Stimulated activated CD8-positive, alpha-beta memory T cell treated with anti-CD3 and anti-CD28 coated beads, Interleukin-4, amount 100 ng/mL, for 4 hours (primary cell): ENCODE measurements at places on chromosomes 13 and 19.
A peak's percentile ranks its signal among the peaks of the same experiment; 100 is the strongest.

DNA sequence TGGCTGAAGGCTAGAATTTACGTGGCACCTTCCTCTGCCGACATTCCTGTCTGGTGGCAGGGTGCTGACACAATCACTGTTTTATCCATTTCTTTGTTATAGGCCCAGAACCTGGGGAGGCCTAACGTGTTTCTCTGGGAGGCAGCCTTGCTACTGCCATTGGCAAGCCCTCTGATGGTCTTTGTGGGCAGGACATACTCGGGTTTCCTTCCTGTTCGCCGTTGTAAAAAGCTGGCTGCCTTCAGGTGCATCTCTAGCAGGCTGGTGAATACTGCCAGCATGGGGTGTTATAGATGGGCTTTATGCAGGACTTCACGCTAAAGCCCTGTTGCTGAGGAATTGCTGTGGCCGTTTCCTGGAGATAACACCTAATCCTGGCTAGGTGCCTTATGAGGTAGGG, 28.1 kb downstream of the B3GLCT start:
- DNase-seq = no peak

- no peak for DNase-seq
Measured at GRCh38 chr19:13972368-13973155, 20.3 kb downstream of the DCAF15 start.

- no peak for DNase-seq
Measured at GRCh38 chr19:2976609-2977000, 759 bp upstream of the TLE6 start.

- no peak for DNase-seq
Measured at GRCh38 chr19:35860818-35861639, 4.3 kb downstream of the KIRREL2 start.

DNA sequence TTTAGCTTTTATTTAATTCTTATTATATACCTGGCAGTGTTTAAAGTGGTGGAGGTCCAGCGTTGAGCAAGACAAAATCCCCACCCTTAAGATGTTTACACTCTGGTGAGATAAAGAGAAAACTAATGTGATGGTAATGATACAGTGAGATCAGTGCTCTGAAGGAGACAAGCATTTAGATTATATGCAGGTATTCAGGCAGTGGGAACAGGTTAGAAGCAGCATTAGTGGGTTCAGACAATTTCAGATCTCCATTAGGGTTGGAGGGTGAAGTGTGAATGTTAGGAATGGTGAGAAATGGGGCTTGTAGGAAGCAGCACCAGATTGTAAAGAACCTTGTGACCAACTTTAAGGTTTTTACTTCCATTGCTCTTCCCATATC, 39.0 kb downstream of the PIBF1 start:
- DNase-seq = no peak

DNA sequence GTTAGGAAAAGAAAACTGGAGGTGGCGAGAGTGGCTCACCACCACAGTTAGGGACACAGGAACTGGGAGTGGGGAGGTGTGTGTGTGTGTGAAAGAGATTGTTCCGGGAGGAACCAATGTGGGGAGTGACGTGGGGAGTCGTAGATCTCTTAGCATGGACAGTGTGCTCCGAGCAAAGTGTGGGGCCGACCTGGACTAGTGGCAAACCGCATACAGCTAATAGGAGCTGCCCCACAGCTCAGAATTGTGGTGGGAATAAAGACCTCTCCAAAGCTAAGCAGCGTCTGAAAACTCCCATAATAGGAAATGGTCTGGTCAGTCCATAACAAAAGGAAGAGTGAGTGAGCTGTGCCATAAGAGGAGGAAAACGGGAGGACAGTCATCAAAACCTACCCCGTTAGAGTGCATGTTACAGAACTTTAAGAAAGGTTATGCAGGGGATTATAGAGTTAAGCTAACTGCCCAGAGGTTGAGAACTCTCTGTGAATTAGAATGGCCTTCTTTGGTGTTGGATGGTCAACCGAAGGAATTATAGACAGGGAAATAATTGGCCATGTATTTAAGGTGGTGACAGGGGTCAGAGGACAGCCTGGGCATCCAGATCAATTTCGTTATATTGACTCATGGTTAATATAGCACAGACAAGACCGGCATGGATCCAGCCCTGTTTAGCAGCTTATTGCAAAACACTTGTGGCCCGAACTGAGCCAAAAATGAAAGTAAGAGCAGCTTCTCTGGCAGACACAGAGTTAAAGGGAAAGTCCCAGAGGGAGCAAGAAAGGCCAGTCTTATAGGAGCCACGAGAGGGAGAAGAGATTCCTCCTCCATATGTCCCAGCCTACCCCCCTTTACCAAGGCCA, 8.9 kb upstream of the SLC15A1 start:
- DNase-seq = no peak

- DNase-seq = no peak
Measured at GRCh38 chr13:49254007-49254406, 6.3 kb downstream of the CDADC1 start.

DNA sequence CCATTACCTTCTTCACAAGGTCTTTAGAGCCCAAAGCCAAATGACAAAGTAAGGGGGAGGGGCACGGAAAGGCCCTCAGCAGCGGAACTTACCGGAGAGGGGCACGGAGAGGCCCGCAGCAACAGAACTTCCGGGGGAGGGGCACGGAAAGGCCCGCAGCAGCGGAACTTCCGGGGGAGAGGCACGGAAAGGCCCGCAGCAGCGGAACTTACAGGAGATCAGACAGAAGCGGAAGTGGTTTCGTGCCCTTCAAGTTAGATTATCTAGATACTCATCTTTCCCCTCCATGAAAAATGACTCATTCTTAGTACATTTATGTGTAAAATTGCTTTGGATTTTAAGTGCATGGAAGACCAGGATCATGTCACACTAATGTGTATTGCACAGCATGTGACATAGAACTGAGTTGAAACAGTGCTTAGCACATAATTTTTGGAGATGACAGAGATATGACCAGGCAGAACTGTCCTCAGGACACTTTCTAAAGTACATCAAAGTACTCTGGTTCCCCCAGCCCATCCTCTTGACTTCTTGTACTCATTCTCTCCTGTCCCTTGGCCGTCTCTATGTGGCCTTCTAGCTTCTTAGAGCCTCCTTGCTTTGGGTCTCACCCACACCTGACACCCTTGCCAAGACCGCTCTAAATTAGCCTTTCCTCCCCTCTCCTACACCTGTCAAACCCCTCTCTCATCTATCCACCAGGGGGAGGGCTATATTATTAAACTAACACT, 25.7 kb upstream of the TPTE2 start:
- DNase-seq = peak; percentile 46

GRCh38 chr13:42110410-42111155, 62.1 kb downstream of the DGKH start:
- no peak for DNase-seq

DNA sequence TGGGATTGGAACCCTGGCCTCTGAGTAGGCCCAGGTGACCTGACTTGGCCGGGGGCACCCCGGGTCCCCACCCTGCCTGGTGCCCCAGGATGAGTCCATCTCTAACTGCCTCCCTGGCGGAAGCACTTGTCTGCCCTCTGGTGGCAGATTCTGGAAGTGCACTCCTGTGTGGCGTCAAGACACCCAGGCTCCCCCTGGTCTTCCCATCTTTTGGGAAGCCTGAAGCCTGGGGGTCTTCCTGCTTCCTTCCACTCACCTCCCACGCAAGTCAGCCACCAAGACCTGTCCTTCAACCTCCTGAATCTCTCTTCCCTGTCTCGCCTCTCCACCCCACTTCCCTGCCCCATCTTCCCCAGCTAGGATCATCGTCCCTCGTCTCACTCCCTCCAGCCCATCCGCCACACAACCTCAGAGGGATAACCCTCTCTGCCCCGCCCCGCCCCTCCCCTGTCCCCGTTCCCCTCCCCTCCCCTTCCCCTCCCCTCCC, 7.4 kb downstream of the RABAC1 start:
- DNase-seq = peak; percentile 69

- DNase-seq = no peak
Measured at GRCh38 chr13:75489502-75490263, 7.7 kb upstream of the TBC1D4 start.

- no peak for DNase-seq
Measured at GRCh38 chr13:87376081-87376480, 295.1 kb upstream of the SLITRK5 start.

- DNase-seq = no peak
Measured at GRCh38 chr13:32751340-32751739, 165.1 kb downstream of the PDS5B start.

GRCh38 chr13:90375851-90376250, 971.6 kb upstream of the MIR17HG start:
- no peak for DNase-seq

- DNase-seq = no peak
Measured at GRCh38 chr19:29953352-29954247, 11.6 kb downstream of the URI1 start.

DNA sequence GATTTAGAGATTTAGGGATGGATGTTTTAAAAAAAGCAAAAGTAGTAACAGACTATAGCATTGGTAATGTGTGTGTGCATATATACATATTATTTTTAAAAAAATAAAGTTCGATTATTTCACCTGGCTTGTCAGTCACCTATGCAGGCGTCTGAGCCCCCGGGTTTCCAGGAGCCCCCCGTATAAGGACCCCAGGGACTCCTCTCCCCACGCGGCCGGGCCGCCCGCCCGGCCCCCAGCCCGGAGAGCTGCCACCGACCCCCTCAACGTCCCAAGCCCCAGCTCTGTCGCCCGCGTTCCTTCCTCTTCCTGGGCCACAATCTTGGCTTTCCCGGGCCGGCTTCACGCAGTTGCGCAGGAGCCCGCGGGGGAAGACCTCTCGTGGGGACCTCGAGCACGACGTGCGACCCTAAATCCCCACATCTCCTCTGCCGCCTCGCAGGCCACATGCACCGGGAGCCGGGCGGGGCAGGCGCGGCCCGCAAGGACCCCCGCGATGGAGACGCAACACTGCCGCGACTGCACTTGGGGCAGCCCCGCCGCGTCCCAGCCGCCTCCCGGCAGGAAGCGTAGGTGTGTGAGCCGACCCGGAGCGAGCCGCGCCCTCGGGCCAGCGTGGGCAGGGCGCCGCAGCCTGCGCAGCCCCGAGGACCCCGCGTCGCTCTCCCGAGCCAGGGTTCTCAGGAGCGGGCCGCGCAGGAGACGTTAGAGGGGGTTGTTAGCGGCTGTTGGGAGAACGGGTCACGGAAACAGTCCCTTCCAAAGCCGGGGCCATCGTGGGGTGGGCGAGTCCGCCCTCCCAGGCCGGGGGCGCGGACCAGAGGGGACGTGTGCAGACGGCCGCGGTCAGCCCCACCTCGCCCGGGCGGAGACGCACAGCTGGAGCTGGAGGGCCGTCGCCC, 840 bp upstream of the CCNA1 start:
- no peak for DNase-seq

- DNase-seq = no peak
Measured at GRCh38 chr19:58407658-58408151, 744 bp upstream of the ZNF584 start.

DNA sequence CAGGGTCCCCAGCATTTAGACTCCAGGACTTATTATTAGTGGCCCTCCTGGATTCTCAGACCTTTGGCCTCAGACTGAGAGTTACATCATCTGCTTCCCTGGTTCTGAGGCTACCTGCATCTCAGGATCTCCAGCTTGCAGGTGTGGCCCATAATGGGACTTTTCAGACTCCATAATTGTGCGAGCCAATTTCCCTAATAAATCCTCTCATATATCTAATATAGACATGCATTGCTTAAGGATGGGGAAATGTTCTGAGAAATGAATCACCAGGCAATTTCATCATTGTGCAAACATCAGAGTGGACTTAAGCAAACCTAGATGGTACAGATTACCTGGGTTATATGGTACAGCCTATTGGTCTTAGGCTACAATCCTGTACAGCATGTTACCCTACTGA, 116.5 kb upstream of the FBXL3 start:
- no peak for DNase-seq

DNA sequence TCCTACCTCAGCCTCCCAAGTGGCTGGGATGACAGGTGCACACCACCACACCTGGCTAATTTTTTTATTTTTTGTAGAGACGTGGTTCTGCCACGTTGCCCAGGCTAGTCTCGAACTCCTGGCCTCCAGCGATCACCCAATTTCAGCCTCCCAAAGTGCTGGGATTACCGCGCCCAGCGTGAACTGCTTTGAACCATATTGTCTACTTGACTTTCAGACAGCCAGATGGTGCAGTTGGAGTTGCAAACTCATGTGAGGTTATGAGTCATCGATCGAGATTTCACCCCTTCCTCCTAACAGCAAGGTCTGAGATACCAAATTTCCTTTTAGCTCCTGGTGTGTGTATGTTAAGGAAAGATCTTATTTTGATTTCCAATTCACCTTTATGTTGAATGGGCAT, 2.7 kb downstream of the SLC27A1 start:
- no peak for DNase-seq
